ENCODE measurements at places on chromosomes 2 and 18.

DNA sequence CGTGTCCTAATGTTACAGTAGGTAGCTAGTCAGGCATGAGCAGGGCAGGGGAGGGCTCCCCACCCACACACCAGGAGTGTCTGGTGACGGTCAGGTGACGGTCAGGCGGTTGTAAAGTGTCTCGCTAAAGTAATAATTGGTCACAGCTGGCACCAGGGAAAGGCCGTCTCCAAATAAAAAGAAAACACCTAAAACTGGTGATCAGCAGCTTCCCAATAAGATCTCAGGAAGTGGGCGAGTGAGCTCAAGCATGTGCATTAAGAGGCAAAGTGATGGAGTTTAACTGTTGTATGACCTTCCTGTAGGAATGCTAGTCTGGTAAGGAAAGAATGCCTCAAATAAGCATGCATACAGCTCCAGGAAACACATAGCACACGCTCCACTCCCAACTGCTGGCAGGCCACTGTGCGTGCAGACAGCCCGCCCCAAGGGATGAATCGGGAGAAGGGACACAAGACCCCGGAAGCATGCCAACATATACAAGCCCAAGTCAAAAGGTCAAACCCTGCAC, 177.1 kb downstream of the RNF144A start:
- no peak for DNase-seq

DNA sequence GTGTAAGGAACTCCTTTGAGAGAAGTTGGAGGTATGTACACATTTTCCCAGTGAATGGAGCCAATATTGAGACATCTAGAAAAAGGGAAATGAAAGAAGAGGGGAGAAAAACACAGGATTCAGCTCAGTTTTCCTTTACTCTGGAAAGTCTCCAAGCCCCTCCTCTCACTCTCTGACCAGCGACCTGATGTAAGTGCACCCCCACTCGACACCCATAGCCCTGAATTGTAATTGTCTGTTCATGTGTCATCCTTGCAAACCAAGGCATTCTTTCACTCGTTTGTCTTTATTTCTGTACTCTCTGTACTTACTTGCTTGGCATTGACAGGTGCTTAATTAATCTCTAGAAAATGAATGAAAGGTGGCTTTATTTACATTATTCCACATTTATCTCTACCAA, 55.7 kb upstream of the CTAGE1 start:
- no peak for DNase-seq

- no peak for DNase-seq
Measured at GRCh38 chr18:23523429-23524212, 20.3 kb downstream of the RMC1 start.

DNA sequence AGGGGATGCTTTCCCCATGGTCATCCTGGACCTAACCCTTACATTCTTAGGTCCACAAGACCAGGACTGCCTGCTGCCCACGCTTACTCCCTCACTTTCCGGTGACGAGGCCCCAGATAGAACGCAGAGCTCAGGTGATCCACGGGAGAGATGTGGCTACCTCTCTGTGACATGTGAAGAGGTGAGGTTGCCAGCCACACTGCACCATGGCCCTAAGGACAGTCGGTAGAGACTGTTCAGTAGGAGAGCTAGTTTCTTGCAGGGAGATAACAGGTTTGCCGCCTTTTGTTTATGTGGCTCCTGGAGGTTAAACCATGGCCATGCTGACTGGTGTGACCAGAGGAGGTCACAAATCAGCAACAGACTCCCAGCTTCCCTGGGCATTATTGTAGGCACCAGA, 71.4 kb downstream of the WDSUB1 start:
- DNase-seq, result no peak

DNA sequence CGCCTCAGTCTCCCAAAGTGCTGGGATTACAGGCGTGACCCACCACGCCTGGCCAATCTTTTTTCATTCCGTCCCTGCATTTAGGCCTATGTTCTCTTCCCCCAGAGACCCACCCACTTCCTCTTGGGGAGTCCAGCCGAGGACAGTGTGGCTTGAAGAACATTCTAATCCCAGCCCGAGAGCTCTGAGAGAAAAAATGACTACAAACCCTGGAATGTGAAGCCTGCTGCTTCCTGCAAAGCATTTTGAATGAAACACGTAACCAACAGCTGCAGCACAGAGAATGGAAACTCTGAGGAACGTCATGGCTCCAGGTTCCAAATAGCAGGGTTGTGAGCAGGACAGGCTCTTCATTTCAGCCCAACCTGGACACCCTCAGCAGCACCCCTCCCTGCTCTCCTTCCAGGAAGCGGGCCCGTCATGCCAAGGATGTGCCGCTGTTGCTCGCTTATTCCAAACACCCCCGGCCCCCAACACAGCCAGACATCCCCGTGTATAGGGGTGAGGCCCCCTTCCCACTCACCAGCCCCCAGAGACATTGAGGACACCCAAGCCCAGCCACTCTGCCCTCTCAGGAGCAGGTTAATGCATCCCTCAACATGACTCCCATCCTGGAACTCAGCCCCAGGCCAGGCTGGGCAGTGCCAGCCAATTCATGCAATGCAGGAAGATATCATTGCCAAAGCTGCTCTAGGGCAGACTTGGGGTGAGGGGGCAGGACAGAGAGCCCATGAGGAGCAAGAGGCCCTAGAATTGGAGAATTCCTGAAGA, 139.8 kb downstream of the ZFP36L2 start:
- DNase-seq, result no peak

DNA sequence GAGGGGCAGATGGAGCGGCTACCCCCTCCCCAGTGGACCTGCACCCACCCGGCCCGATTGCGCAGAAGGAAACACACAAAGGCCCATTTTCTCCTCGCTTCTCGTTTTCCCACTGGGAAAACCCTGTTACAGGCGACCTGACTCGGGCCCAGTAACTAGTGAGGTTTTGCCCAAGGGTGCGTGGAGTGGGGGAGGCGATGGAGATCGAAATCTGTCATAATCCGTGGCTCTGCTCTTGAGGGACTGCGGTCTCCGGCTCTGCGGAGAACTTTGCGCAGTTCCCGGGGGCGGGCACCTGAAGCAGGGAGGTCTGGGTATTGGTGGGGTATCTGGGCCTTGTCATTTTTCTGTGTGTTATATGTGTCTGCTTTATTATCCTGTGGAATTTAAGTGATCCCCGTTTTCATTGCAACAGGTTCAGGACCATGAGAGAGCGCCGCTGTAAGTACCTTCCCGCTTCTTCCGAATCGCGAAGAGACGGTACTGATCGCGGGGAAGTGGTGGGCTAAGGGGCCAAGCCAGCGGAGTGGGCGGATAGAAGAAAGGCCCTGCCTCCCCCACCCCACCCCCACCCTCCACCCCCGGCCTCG, 4.0 kb upstream of the HOXD4 start:
- no peak for DNase-seq

DNA sequence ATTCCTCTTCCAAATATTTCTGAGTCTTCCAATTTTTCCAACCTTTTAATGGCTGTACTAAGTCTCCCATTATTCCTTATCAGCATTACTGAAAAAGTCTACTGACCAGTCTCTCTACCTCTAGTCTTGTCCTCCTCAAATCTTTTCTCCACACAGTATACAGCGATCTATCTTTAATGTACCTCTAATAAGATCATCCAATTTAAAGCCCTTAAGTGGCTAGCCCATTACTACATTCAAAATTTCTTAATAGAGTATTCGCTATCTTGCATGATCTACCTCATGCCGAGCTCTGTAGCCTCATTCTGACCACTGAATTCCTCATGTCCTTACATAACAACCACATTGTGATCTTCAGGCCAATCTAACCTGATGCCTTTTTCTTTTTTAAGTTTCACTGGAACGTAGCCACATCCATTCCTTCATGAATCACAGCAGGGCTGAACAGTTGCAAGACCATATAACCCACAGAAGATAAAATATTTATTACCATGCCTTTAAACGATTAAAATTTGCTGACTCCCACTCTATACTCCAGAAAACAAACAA, 57.9 kb downstream of the SLC66A3 start:
- DNase-seq, result no peak

GRCh38 chr18:26227051-26227670, 916 bp downstream of the TAF4B start:
- DNase-seq, result no peak

GRCh38 chr2:191899410-191899809, 52.5 kb upstream of the CAVIN2 start:
- no peak for DNase-seq

- DNase-seq, result no peak
Measured at GRCh38 chr2:9761577-9761976, 81.7 kb upstream of the TAF1B start.

DNA sequence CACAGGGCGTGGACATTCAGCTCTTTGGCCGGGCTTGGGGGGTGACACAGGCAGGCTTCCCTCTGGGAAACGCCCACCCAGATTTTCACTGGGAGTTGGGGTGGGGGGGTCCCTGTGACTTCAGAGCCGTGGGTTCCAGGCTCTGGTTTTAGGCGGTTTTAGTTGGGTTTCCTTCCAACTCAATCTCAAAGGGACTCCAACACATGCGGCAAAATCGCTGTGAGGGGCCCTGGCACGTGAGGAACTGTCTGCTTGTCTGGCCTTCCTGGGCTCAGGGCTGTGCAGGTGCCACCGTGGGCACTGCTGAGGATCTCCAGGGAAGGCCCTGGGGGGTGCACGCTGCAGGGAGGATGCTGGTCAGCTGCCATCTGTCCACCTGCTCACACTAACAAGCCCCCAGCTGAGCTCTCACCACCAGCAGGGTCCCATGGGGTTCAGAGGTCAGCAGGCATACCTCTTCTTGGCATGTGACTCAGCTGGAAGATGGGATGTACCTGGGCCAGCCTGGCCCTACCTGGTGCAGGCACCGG, 11.7 kb downstream of the HS6ST1 start:
- peak; percentile 41 for DNase-seq

GRCh38 chr18:9017167-9017904, 85.2 kb upstream of the NDUFV2 start:
- DNase-seq, result no peak

GRCh38 chr2:584863-585823, 92.1 kb downstream of the TMEM18 start:
- DNase-seq, result peak; percentile 28

DNA sequence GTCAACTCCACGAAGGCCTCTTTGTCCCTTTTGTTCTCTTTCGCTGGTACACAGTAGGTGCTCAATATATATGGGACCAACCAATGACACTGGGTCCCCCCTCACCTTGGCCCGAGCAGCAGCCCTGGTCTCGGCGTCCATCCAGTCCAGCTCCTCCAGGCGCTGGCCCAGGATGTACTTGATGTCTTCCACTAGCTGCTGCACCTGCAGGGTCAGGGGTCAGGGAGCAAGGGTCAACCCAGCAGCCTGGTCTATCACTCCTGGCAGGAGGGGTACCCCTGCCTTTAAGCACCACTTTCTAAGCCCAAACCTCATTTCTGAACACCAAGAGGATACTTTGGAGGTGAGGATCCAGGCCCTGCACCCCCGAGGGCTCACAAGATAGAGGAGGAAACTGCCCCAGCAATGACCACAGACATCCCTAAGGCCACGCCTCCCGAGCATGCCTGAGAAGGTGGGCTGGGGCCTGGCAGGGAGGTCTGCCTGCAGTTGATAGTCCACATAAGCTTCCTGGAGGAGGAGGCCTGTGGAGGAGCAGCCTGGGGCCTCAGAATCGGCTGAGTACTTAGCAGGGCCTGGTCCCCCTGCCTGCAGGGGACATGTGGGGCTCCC, 4.2 kb downstream of the ECEL1 start:
- no peak for DNase-seq

DNA sequence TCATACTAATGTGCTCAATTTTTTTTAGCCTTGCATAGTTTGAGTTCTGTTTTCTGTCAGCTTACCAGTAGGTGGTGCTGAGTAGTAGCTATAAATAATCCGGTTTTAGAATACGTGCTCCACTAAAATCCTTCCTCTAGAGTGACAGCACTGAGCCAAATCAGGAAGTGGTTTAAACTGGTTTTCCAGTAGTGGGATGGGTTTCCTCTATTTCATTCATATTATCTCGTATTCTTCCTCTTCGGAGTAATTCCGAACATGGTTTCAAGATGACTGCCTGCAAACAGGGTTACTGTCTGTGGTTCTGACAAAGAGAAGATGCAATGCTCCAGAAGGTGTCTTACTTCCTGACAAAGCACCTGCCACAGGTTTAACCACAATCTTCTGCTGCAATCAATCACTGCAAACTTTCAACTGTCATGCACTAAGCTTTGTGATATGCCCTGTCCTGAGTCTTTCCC, 496.9 kb upstream of the VRK2 start:
- no peak for DNase-seq

GRCh38 chr2:68185541-68186164, 28.0 kb downstream of the PNO1 start:
- no peak for DNase-seq

DNA sequence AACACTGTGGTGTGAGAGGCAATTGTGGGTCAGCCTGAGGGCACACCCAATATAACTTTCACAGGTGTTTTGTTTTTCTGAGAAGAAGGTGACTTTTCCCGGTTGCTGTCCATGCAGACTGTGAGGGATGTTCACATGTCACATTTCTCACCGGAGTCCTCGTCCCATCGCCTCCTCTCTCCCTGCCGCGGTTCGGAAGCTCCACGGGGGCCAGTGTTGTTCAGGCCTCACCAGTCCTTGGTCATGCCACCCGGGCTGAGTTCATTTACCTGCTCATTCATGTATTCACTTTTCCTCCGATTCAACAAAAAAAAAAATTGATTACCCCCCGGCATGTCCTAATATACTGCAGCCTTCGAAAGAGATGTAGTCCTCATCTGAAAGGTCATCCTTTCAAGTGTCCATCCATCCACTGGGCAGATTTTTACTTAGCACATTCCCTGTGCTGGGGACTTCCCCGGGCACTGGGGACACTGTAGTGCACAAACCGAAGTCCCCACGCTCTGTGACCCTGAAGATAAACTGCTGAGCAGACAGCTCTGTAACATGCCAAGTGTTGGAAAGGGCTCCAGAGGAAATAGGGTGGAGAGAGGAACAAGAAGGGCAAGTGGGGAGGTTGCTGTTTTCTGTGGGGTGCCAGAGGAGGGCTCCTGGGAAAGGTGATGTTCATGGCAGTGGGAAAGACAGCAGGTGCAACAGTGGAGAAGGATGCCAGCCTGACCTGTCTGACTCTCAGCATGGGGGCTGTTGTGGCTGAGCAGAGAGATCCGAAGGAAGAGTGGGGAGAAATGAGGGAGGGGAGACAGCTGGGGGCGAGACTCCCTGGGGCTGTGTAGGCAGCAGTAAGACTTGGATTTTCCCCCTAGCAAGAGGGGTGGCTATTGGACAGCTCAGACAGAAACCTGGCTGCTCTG, 22.4 kb downstream of the LRRFIP1 start:
- no peak for DNase-seq

Measured in left lobe of liver (tissue), 2 donors.